Right atrium auricular region (tissue), 2 donors: ENCODE measurements at places on chromosomes 2 and 18.

- no peak overlapping the region for H3K4me3 ChIP-seq
- H3K27me3 ChIP-seq = no peaks in the 10 kb centered on the region
- H3K4me1 ChIP-seq = no peaks in the 10 kb centered on the region
- no peaks in the 10 kb centered on the region for H3K36me3 ChIP-seq
- H3K27ac ChIP-seq = no peak overlapping the region
Observed at GRCh38 chr18:47050468-47050867, 15.0 kb upstream of the ELOA2 start.

DNA sequence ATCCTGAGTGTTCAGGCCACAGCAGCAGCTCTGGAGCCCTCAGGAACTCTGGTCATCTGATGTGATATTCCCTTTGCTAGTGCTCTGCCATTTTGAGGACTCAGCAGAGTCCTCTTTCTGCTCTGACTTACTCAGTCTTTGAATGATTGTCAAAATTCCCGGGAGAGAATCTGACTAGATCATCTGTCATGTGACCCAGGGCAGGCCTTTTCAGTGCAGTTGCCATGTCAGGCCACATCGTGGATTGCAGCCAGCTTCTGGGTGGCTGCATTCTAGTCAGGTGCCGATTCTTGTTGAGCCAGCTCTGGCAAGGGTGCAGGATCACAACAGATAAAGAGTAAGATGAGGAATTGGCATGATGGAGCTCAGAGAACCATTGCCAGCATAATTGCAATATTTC is 795.6 kb downstream of the CPS1 start:
- H3K27me3 ChIP-seq = no peaks in the 10 kb centered on the region
- DNase-seq = no peak
- no peak overlapping the region for H3K4me3 ChIP-seq
- H3K36me3 ChIP-seq = no peaks in the 10 kb centered on the region
- no peak overlapping the region for H3K27ac ChIP-seq

DNA sequence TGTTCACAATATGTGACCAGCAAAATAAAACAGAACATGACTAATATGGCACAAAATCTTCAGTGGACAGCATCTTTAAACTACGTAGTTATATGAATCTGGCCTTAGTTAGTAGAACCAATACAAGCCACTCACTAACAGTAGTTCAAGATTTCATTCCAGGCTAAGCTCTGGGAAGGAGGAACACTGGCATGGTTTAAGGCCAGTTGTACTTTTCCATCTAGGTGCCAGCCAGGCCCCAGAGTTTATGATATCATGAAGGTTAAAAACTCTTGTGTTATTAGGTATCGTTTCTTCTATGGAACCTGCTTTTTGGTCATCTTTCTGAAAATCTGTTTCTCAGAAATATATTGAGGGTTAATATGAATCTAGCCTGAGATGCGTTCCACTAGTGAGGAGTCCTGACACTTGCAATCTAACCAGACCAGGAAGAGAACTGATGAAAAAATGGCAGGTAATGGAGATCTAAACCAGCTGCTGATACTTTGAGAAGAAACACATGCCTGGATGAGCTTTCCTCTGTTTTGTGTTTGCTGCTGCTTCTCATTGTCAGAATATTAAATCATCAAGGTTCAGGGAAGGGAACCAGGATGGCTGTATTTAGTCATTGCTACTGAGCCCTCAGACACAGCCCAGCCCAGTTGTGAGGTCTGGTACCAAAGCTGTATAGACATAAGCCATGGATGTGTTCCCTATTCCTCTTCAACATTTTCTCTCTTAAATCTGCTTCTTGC is 182.8 kb upstream of the SETBP1 start:
- DNase-seq = no peak
- H3K27me3 ChIP-seq = no peaks in the 10 kb centered on the region
- no peak overlapping the region for H3K4me3 ChIP-seq
- no peaks in the 10 kb centered on the region for H3K36me3 ChIP-seq

GRCh38 chr2:28392297-28393113 is at the start of gene FOSL2:
Gene FOSL2, plus strand, starts transcription at chr2:28392858. Its CDS starts 863 bp downstream, at chr2:28393721.
- H3K27ac ChIP-seq = peak within 1 kb of the TSS; percentile 99
- peak within 1 kb of the TSS; percentile 96 for H3K4me3 ChIP-seq
- H3K36me3 ChIP-seq = peaks cover 10% of the 10 kb centered on the region

GRCh38 chr18:7242926-7243325 is 12.0 kb downstream of the LRRC30 start:
- no peak overlapping the region for H3K27ac ChIP-seq
- H3K4me3 ChIP-seq = no peak overlapping the region
- no peaks in the 10 kb centered on the region for H3K27me3 ChIP-seq
- DNase-seq = no peak
